CD4-positive, alpha-beta memory T cell (primary cell): ENCODE measurements at places on chromosomes 6 and 20. TPM values are rescaled to one million over a fixed set of nuclear protein-coding genes. Genes with fewer than 3 reads are reported as not detected.

GRCh38 chr20:56299362-56299761 lies 50.8 kb downstream of the MC3R start:
- no peak overlapping the region for H3K27ac ChIP-seq
- H3K36me3 ChIP-seq, result no peaks in the 10 kb centered on the region
- no peak for DNase-seq

DNA sequence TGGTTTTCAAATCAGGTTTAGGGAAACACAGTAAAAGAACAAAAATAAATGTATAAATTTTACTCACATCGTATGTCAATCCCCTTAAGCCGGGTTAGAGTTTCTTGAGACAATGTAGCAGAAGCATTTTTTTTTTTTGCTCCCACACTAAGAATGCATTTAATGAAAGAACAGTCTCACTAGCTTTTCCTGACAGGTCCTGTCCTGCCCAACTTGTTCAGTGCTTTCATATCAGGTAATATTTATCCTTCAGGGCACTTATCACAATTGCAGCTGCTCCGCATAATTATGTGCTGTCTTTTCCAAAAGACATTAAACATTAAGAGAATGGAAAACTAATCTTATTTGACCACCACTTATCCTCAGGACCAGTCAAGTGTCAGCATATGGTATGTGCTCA lies 632.0 kb downstream of the HTR1B start:
- DNase-seq, result no peak
- H3K27me3 ChIP-seq, result no peaks in the 10 kb centered on the region
- no peak overlapping the region for H3K27ac ChIP-seq
- H3K36me3 ChIP-seq, result no peaks in the 10 kb centered on the region
- no peak overlapping the region for H3K4me3 ChIP-seq

DNA sequence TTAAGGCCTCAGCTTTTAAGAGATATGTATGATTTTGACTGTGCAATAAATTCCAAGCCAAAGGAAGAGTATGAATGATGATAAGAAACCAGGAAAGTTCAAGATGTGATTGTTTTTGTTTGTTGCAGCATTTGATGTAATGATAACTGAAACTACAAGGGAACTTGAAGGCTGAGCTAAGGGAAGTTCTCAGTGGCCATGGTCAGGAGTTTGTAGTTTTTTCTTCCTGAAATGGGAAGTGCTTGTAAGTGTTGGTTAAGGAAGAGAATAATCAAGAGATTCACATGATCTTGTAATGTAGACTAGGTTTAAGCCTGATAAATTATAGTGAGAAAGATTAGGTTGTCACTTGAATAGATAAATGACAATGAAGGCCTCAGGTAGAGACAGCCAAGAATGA lies 53.4 kb downstream of the PTCHD4 start:
- no peaks in the 10 kb centered on the region for H3K27me3 ChIP-seq
- H3K4me1 ChIP-seq, result no peaks in the 10 kb centered on the region
- no peak overlapping the region for H3K4me3 ChIP-seq
- no peak overlapping the region for H3K27ac ChIP-seq

DNA sequence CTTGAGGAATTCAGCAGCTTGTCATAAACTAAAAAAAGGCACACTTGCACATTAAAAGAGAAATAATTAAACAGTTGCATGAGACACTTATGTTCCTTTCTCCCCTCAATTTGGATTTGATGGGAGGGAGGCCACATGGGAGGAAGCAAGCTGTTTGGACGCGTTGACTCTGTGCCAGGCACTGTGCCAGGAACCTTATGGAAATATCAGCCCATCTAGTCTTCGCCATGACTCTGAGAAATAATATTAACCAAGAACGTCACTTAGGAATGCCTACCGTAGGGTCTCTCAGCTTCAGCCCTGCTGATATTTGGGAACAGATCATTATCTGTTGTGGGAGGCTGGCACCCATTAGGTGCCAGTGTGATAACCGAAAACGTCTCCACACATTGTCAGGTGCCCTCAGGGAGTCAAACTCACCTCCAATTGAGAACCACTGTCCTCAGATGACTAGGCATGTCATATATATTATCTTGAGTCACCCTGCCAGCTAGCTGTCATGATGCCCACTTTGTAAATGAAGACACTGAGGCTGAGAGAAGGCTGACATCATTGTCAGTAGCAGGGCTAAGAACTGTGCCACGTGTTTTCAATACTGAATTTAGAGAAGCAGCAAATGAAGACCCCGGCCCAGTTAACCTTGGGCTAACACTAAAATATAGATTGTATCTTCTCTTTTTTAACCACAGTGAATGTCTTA lies 36.1 kb downstream of the EYA2 start:
- H3K4me1 ChIP-seq, result no peaks in the 10 kb centered on the region
- H3K4me3 ChIP-seq, result no peak overlapping the region
- no peak overlapping the region for H3K27ac ChIP-seq
- no peaks in the 10 kb centered on the region for H3K36me3 ChIP-seq

The COL11A2 gene
- 0.40 TPM for polyA plus RNA-seq
